ENCODE measurements at places on chromosomes 2 and 18.

- no peak for DNase-seq
Measured at GRCh38 chr2:204260901-204261300, 284.4 kb upstream of the PARD3B start.

DNA sequence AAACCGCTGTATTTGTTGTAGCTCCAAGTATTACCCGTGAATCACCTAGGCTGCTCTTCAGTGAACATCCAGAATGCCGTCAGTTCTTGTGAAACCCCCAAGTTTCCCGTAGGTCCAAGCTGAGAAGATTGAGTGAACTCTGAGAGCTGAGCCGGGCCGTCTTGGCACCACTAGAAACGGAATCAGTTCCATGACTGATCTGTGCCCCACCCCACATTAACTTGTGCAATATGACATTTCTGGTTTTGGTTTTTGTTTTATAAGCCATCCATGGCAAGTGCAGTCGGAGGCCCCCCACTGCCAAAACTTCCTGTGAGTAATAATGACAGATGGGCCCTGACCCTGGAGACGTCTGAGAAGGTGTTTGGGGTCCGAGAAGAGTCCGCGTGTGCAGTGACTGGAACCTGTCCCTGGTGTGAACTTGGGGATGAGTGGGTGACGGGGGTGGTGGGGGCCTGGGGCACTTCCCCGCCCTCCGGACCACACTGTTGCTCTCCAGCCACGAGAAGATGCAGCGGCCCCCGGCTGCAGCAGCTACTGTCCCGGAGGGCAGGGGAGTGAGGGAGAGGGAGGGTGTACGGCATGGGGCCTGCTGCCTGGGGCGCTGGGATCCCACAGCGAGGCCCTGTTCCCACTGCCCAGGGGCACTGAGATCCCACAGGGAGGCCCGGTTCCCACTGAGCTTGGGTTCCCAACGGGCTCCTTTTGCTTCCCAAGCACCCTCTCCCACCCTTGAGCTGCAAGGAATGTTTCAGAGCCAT, 26.5 kb downstream of the NFATC1 start:
- no peak for DNase-seq

- no peak for DNase-seq
Measured at GRCh38 chr2:150153646-150154307, 333.7 kb downstream of the RND3 start.

DNA sequence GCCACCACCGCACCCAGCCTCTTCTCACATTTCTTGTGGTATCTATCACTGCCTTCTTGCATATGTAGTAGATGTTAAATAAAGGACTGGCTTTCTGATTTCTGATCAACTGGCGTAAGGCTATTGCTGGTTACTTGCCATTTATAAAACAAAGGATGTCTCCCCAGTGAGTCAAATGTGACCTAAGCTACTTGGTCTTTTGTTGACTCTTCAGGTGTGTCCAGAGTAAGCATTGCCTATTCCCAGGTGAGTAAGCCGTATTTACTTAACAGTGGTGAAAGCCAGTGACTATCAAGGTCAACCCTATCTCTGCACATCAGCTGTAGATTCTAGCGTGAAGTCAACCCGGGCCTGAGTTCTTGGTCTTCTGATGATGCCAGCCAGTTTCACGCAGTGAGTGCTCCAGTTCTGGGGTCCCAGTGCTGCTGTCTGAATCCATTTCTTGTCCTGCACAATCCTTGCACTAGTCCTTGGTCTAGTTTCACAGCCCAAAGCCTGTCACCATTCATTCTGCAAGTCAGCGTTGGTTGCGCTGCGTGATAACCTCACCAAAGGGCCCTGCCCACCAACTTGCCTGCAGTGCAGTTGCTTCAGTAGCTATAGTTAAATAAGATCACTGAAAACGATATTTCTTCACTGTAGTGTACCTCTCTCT, 120.2 kb downstream of the GBX2 start:
- no peak for DNase-seq

GRCh38 chr2:168571061-168571460, 115.0 kb downstream of the CERS6 start:
- no peak for DNase-seq

DNA sequence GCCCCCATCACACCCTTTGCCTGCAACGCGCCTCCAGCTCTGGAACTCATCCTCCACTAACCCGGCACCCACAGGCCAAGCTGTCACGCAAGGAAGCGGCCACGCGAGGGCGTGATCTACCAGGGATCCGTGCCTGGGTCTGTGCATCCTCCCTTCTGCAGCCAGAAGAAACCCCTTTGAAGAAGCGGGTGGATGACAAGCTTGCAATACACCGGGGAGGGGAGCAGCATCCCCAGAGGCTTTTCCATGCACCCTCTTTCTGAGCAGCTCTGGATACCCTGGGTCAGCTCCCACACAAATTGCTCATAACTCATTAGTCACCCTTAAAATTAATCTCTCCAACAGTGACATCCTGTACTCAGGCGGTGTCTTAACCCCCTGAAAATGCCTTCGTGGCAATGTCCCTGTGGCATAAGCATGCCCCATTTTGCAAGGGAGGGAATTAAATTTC, 47.6 kb downstream of the PDCL3 start:
- peak; percentile 67 for DNase-seq

DNA sequence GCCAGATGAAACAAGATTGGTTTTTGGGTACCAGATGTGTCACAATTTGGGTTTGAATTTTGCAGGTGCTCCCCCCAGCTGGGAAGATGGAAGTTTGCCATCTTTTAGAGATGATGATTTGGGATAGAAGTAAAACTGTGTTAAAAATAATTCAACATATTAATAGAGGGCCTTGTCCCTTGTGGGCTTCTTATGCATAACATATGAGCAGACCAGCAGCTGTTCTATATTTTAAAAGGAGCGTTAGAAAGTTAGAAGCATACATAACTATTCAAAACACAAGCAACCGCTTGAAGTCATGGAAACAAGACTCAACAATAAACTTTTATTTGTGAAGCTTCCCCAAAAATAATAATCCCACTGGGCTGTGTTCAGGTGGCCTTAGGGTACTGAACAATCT, 62.8 kb downstream of the EFEMP1 start:
- DNase-seq, result no peak

DNA sequence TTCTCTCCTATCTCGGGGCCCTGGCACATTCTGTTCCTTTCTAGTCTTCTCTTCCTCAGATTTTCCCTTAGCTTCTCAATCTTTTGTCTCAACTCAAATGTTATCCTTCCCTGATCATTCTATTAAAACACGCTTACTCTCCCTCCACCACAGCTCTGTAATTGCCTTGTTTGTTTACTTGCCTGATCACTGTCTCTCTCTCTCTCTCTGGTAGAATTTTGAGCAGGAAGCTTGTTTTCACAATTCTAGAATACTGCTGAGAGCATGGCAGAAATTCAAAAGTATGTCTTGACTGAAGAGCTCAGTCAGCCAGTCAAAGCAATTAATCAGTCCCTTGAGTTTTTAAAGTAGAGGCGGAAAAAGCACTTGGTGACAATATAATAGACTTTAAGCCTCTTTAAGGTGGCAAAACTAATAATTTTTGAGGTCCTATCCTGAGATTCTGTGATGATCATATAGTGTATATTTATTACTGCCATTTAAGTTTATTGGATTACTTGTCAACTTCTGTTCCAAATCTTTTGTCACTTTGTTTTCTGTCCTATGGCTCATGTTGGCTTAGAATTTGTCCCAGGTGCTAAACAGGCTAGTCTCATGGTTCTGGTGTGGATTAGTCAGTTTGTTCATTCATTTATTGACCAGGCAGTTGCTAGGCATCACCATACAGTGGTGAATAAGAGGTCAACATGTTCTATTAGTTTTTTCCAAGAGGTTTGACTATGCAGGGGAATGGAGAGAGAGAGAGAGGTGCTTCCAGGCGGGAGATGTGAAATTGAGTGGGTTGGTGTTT, 2.3 kb downstream of the PSMD1 start:
- no peak for DNase-seq

DNA sequence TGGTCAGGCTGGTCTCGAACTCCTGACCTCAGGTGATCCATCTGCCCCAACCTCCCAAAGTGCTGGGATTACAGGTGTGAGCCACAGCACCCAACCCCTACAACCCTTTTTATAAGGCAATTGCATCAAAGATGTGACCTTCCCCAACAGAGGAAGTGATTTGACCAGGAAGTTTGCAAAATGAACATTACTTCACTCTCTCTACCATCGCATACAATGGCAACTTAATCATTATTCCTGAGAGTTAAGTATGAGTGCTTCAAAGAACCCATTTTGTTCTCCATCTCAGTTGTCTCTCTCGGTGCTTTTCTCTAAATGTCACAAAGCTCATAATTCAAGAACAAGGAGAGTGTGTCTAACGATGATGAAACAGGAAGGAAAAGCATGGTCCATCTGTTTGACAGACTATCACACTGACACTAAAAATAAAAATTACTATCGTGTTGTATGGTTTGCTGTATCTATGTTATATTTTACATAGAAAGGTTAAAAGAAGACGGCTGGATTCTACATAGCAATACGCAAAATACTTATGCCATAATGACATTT, 18.1 kb upstream of the CREG2 start:
- DNase-seq, result no peak

- no peak for DNase-seq
Measured at GRCh38 chr18:58287353-58288274, 243.6 kb downstream of the NEDD4L start.

- DNase-seq, result no peak
Measured at GRCh38 chr2:8517850-8518498, 163.9 kb upstream of the ID2 start.

DNA sequence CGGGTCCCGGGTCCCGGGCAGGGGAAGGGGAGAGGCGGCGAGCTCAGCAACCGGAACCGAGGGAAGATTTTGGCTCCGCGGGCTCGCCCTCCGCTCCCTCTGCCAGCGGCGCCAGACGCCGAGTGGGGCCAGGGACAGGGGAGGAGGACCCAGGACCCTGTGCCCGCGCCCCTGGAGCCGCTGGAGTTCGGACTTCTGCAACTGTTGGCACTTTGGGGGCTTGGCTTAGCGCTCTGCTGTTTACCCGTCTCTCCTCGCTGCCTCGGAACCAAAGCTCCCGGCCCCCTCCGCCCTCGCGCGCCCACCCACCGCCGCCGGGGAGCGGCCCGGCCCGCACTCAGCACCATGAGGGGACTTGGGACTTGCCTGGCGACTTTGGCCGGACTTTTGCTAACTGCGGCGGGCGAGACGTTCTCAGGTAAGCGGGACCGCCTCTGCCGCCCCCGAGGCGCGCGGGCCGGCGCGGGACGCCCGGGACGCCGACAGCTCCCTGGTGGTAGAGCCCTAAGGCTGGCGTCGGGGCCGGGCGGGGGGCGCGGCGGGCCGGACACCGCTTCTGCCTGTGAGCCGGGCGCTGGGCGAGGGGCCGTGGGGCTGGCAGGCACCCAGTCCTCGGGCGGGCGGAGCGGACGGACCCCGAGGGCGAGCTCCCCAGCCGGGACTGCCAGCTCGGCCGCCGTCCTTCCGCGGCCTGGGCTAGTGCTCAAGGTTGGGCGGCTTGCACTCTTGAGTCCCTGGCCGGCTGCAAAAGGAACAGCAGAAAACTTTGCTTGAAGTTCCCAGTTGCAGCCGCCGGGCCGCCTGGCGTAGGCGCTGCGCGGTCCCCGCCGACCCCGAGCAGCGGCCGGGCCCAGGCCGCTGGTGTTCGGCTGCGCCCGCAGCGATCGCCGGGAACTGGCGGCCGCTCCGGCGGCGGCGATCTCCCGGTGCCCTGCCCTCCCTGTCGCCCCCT, 634 bp downstream of the PTPRM start:
- DNase-seq, result no peak

GRCh38 chr18:23933407-23933806, 81.1 kb upstream of the TTC39C start:
- DNase-seq, result no peak

- DNase-seq, result no peak
Measured at GRCh38 chr2:239286901-239287300, 113.9 kb downstream of the HDAC4 start.

DNA sequence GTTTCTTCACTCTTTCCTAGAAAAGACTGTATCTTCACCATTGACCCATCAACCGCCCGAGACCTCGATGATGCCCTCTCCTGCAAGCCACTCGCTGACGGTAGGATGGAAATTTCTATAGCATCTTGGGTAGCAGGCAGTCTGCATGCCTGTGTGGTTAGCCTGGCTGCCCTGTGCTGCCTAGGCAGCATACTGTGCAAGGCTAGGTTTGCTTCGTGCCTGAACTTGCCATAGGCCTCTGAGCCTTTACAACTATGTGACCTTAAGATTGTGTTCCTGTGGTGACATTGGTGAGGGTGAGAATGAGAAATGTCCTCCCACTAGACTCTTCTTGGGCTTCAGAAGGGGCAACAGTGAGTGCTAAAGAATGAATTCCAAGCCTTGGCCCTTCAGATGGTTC, 168.2 kb upstream of the ALPP start:
- no peak for DNase-seq

DNA sequence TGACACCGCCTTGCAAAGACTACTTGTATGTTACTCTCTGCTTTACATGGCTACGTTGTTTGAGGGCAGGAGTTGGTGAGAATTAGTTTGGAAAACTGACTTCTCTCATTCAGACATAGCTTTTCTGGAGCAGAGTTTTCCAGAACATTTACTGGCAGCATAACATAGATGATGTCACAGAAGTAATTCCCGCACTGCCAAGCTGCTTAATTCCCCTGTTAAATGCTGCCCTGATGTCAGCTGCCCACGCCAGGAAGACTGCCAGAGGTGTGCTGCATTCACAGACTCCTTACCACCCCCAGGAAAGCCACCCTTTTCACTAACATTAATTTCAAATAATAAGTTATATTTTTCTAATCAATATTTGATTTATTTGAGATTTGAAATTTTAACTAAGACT, 24.7 kb upstream of the PTPN2 start:
- no peak for DNase-seq

GRCh38 chr2:127106457-127106990, 430 bp downstream of the BIN1 start:
- DNase-seq, result no peak

- no peak for DNase-seq
Measured at GRCh38 chr2:25371253-25372241, 29.8 kb upstream of the DNMT3A start.

Measured in effector CD4-positive, alpha-beta T cell (primary cell).